IPS DF 6.9 (cell line): ENCODE measurements at places on chromosomes 11 and 22.

DNA sequence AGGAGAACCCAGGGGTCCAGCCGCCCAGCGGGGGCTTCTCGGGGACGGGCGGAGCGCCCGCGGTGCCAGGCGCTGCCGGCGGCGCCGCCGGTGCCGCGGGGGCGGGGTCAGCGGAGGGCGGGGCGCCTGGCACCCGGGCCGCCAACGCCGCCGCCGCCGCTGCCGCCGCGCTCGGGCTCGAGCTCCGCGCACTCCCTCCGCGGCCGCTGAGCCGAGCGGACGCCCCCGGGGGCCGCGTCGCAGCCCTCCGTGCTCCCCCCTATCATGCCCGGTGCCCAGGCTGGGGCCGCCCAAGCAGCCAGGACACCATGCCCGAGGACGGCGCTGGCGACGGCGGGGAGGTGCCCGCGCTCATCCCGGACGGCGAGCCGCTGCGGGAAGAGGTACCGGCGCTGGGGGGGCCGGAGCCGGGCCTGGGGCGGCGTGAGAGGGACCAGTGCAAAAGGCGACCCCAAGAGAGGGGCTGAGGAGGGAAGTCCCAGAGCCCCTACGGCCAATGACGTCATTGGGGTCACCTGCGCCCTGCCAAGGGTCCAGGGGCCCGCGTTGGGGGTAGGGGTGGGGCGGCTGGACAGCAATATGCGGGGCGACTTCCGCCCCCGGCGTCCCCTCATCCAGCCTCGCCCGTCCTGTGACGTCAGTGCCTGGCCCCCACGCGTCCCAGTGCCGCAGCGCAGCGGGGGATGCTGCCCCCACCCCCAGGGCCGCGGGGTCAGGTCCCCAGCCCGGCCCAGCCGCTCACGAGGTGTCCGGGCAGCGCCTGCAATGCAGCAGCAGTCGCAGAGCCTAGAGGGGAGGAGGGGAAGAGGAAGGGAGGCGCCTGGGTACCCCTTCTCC is at the start of gene TMEM151A:
TMEM151A (plus strand) TSS at position 189 of the 837 bp plus-strand sequence; CDS start at position 309, 120 bp downstream.
- peak within 1 kb of the TSS; percentile 66; the same call in 1 of the 2 replicates for H3K4me3 ChIP-seq
- H3K27ac ChIP-seq = no peak within 1 kb of the TSS

- no peaks in the 10 kb centered on the region for H3K4me1 ChIP-seq
- no peaks in the 10 kb centered on the region for H3K27me3 ChIP-seq
- no peak overlapping the region for H3K4me3 ChIP-seq
- no peaks in the 10 kb centered on the region for H3K36me3 ChIP-seq
Measured at GRCh38 chr11:11537871-11538270, 83.9 kb downstream of the GALNT18 start.

- H3K4me3 ChIP-seq = no peak overlapping the region
- no peak for DNase-seq
- no peak overlapping the region for H3K27ac ChIP-seq
- H3K27me3 ChIP-seq = no peaks in the 10 kb centered on the region
- no peaks in the 10 kb centered on the region for H3K36me3 ChIP-seq
Measured at GRCh38 chr11:26953770-26954392, 40.0 kb upstream of the FIBIN start.

DNA sequence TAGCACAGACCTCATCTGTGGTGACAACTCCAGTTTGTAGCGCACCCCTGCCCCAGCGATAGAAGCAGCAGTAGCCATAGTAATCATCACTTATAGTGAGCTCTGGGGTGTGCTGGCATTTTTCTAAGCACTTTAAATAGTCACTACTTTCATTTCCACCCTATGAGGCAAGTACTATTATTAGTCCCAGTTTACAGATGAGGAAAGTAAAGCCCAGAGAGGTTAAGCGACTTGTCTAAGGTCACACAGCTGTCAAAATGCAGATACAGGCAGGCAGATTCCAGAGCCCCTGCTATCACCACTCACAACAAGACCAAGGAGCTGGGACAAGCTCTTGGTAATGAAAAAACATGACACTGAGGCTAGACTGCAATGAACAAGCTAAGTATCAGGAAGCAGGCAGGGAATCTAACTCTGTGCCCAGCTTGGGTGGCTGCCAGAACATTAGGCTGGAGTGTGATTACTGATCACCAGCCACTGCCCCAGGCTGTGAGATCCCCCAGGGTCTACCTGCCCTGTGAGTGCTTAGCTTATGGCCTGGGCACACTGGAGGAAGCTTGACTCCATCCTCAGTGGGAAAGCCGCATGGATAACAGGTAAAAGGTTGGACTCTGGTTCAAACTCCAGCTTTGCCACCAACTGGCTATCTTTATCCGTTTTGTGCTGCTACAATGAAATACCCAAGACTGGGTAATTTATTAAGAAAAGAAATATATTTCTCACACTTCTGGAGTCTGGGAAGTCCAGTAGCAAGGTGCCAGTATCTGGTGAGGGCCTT is 561.1 kb downstream of the MN1 start:
- no peak overlapping the region for H3K4me3 ChIP-seq
- H3K4me1 ChIP-seq = no peaks in the 10 kb centered on the region
- no peak for DNase-seq

GRCh38 chr22:43481568-43482317 is 69.9 kb downstream of the MPPED1 start:
- H3K36me3 ChIP-seq = no peaks in the 10 kb centered on the region
- H3K4me1 ChIP-seq = peaks cover 5% of the 10 kb centered on the region
- H3K27ac ChIP-seq = no peak overlapping the region
- no peak overlapping the region for H3K4me3 ChIP-seq
- no peak for DNase-seq

- H3K27ac ChIP-seq = no peak overlapping the region
- H3K27me3 ChIP-seq = no peaks in the 10 kb centered on the region
- no peak overlapping the region for H3K4me3 ChIP-seq
- no peaks in the 10 kb centered on the region for H3K36me3 ChIP-seq
Measured at GRCh38 chr11:85746670-85747069, 60.7 kb upstream of the CCDC89 start.

DNA sequence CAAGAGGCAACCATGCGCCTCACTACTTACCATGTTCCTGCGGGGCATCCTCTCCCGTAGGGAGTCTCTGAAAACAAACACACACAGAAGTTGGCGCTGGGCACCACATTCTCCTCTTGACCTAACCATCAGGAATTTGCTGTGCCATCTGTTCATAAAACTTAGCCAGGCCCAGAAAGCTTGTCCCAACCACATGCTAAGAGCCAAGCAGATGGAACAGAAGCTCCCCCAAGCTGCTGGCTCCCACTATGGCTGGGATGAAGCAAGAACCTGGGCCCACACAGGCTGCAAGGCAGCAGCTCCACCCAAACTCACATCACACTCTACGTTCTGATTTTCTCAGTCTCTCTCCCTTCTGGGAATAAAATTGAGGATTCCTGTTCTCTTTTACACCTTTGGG is 17.4 kb downstream of the HPS4 start:
- H3K36me3 ChIP-seq = peaks cover 41% of the 10 kb centered on the region; the same call in 1 of the 2 replicates
- DNase-seq = no peak
- no peaks in the 10 kb centered on the region for H3K4me1 ChIP-seq
- H3K4me3 ChIP-seq = no peak overlapping the region
- no peak overlapping the region for H3K27ac ChIP-seq

DNA sequence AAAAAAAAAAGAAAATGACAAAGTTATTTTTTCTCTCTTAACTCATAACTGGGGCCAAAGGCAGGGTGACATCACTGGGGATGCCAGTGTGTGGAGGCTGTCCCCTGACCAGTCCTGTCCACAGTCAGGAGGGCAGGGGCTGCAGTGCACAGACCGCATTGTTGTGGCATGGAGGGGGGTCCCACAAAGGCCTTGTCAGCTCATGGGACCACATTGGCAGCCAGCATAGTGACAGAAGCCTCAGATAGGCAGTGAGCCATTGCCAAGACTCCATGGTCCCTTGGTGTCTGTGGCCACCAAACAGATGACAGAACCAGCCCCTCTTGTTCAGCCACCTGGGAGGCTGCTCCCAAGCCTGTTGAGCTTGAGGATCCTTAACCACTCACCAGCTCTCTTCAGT is 4.1 kb downstream of the TMEM80 start:
- no peaks in the 10 kb centered on the region for H3K36me3 ChIP-seq
- no peaks in the 10 kb centered on the region for H3K27me3 ChIP-seq
- no peak overlapping the region for H3K4me3 ChIP-seq
- peaks cover 3% of the 10 kb centered on the region; the same call in 1 of the 2 replicates for H3K4me1 ChIP-seq
- no peak for DNase-seq
- H3K27ac ChIP-seq = no peak overlapping the region

GRCh38 chr11:85661972-85662664 is 2.8 kb downstream of the CREBZF start:
- DNase-seq = no peak
- no peak overlapping the region; the same call in 1 of the 2 replicates for H3K4me3 ChIP-seq
- peaks cover 1% of the 10 kb centered on the region; the same call in 1 of the 2 replicates for H3K36me3 ChIP-seq
- H3K4me1 ChIP-seq = no peaks in the 10 kb centered on the region
- H3K27me3 ChIP-seq = no peaks in the 10 kb centered on the region

DNA sequence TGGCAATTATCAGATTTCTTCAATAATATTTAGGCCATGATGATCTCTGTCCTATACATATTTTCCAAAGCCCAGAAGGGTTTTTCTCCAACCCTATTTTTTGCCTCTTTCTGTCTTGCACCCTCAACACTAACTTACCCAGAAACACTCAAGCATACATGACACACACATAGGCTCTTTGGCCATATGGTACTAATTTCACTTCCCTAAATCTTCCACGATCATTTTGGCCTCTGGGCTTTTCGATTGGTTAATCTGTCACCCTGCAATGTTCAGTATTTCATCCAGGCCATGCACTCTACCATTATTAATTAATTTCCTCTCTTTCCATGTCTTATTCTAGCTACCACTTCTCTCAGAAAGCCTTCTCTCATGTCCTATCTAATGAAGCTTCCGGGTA is 59.8 kb downstream of the LUZP2 start:
- no peaks in the 10 kb centered on the region for H3K27me3 ChIP-seq
- no peak overlapping the region for H3K4me3 ChIP-seq
- no peak overlapping the region for H3K27ac ChIP-seq
- DNase-seq = no peak
- no peaks in the 10 kb centered on the region for H3K36me3 ChIP-seq
- H3K4me1 ChIP-seq = no peaks in the 10 kb centered on the region

DNA sequence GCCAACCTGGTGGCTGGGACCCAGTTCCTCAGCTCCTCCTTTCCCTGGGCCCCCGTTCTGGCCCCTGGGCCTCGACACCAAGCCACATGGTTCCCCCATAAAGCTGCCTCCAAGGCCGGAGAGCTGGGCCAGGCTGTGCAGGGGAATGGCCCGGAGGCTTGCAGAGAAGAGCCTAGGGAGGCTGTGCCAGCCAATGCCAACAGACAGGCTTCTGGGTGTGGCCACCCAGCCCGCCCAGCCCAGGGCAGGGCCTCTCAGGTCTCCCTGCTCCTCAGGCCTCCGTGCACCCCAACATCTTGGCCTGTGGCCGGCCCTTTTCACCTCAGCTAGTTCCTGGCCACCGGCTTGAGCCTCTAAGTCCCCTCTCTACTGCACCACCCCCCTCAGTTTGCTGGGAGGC is 17.4 kb upstream of the FLRT1 start:
- no peak overlapping the region for H3K4me3 ChIP-seq
- H3K4me1 ChIP-seq = peaks cover 6% of the 10 kb centered on the region
- H3K27ac ChIP-seq = no peak overlapping the region
- no peak for DNase-seq

DNA sequence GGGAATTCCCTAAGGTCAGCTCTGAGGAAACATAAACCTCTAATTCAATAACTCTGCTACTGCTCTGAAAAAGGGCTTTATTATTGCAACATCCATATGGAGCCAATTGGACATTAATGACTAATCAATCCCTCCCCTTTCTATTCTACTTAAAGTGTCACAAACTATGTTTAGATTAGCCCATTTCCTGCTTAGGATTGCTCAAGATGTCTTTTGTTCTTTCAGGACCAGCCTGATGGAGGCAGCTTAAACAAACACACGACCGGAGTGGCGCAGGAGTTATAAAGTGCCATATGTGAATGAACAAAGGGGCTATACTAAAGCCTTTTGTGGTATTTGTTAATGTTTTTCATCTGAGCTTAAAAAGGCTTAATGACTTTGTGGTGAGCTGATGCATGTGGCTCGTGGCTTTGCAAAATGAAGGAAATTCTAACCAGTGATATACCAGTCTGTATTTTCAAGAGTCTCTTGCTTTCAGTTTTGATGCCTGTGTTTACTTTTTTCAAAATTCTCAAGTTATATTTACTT is 354.4 kb downstream of the SOX6 start:
- no peak overlapping the region for H3K27ac ChIP-seq
- no peak overlapping the region for H3K4me3 ChIP-seq
- no peaks in the 10 kb centered on the region for H3K4me1 ChIP-seq
- no peak for DNase-seq

- no peak overlapping the region for H3K4me3 ChIP-seq
- no peak for DNase-seq
- no peak overlapping the region for H3K27ac ChIP-seq
- H3K27me3 ChIP-seq = no peaks in the 10 kb centered on the region
Measured at GRCh38 chr22:30810105-30810504, 115.4 kb downstream of the OSBP2 start.

GRCh38 chr11:128463979-128464378 is 123.4 kb downstream of the ETS1 start:
- no peak overlapping the region for H3K4me3 ChIP-seq
- no peaks in the 10 kb centered on the region for H3K36me3 ChIP-seq
- H3K4me1 ChIP-seq = no peaks in the 10 kb centered on the region
- H3K27me3 ChIP-seq = no peaks in the 10 kb centered on the region
- no peak for DNase-seq

GRCh38 chr22:45268958-45269844 is 15.5 kb upstream of the UPK3A start:
- H3K36me3 ChIP-seq = no peaks in the 10 kb centered on the region
- no peaks in the 10 kb centered on the region for H3K27me3 ChIP-seq
- DNase-seq = no peak
- peak overlapping the region; percentile 52; the same call in 1 of the 2 replicates for H3K4me3 ChIP-seq

DNA sequence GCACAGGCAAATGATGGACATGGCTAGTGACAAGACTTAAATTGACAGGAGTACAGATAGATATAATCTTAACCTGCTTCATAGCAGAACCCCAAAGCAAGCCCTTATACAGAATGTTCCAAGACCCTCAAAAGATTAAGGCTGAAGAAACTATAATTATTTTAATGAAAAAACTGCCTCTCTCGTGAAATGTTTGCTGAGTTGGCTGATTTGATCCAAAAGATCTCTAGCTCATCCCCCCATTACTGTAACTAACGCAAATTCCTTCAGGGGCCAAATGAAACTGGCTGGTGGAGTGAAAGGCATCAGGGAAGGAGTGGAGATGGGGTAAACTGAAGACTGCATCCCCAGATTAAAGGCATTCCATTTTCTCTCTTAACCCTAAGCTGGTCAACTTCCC is 19.3 kb downstream of the ALG9 start:
- no peaks in the 10 kb centered on the region for H3K36me3 ChIP-seq
- H3K27ac ChIP-seq = no peak overlapping the region
- no peak overlapping the region for H3K4me3 ChIP-seq

DNA sequence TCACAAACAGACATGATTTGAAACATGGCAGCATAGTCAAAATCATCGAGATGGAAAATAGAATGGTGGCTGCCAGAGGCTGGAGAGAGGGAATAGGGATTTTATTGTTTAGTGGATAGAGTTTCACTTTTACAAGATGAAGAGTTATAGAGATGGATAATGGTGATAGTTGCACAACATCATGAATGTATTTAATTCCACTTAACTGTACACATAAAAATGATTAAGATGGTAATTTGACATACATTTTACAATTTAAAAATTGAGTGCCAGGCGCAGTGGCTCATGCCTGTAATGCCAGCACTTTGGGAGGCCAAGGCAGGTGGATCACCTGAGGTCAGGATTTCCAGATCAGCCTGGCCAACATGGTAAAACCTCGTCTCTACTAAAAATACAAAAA is 21.2 kb downstream of the TTC28 start:
- no peak overlapping the region for H3K27ac ChIP-seq
- no peaks in the 10 kb centered on the region for H3K27me3 ChIP-seq
- no peaks in the 10 kb centered on the region for H3K36me3 ChIP-seq
- no peak overlapping the region for H3K4me3 ChIP-seq
- no peaks in the 10 kb centered on the region for H3K4me1 ChIP-seq
